ENCODE measurements at places on chromosomes 13 and 19.

GRCh38 chr13:98054301-98054700 is 88.6 kb upstream of the FARP1 start:
- DNase-seq, result no peak

DNA sequence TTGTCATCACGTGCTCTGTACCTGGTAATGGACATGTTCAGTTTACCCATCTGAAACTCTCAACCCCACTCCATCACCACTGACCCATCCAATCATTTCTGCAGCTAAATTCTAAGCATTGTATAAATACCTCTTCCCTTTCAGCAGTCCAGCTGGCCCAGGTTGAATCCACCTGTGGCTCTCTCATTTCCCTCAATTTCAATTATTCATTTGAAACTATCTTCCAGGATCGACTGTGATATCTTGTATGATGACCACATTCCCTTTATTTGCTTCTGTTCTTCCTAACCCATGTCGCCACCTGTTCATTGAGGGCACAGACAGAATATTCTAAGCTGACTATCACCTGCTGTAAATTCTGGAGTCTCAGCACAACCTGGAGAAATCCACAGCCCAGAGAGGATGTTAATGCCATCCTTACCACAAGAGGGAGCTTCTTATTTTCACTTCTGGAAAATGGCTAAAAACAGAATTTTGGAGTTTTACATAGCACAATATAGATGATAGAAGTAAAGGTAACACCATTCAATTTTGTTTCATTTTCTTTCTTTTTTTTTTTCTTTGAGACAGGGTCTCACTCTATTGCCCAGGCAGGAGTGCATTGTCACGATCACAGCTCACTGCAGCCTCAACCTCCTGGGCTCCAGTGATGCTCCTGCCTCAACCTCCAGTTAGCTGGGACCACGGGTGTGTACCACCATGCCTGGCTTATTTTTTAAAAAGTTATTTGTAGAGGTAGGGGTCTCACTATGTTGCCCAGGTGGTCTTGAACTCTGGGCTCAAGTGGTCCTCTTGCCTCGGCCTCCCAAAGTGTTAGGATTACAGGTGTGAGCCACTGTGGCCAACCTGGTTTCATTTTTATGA is 38.6 kb downstream of the ZNF823 start:
- no peak for DNase-seq

DNA sequence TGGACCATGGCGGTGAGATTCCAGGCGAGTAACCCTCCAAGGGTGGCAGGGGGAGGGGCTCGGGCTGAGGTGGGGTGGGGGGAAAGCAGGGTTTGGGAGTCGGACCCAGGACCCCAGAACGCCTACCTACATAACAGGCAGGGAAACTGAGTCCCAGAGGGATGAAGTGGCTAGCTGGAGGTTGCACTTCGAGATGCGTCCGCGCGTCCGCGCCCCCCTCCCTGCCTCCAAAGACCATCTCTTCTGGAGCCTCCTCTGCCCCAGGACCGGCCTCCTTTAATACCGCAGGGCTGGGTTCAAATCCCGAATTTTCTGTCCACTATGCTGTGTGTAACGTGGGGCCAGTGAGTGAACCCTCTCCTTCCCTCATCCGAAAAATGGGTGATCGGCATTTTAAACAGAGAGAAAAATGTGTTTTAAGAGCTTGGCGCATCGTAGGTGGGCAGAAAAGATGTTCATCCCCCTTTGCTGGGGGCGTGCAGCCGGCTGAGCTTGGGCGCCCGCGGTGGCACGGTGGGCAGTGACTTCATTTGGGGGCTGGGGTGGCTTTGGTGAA is 13.8 kb downstream of the TJP3 start:
- DNase-seq, result no peak

DNA sequence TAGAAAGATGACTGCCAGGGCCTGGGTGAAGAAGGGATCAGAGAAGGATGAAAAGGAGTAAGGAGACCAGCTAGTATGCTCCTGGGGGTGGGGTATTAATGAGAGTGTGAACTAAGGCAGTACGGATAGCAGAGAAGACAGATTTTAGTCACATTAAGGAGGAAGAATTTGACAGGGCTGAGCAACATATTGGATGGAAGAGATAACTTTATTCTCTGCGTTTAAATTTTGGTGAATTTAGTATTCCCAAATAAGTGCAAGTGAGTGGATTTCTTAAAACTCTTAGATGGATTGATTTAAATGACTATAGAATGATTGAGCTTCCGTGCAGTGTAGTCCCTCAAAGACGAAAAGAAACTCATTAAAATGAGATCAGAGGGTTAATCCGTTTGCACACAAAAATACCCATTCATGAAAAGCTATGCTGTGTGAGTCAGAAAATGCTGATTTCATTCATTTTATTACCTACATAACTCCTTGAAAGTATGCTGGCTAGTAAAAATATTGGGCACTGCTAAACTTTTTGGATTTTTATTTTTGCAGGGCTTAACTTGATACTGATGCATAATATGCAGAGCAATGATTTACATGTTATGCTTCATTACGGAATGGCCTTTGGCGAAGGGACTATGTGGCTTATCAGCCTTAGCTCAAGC is 54.1 kb downstream of the WDFY2 start:
- DNase-seq, result no peak

DNA sequence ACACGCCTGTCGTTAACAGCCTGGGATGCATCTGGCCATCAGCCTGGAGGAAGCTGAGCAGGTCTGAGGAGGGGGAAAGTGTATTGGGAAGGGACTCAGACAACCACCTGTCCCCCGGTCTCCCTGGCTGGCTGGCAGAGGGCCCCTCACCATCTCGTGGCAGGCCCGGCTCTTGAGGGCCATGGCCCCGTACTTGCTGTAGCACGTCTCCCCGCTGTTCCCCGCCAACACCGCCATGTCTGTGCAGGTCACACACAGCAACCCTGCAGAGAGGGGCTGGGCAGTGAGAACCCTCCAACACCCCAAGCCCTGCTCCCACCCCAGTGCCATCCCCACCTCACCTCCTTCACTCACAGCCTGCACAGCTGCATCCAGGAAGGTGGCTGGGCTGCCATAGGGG is 4.0 kb downstream of the TRMT1 start:
- DNase-seq, result no peak

DNA sequence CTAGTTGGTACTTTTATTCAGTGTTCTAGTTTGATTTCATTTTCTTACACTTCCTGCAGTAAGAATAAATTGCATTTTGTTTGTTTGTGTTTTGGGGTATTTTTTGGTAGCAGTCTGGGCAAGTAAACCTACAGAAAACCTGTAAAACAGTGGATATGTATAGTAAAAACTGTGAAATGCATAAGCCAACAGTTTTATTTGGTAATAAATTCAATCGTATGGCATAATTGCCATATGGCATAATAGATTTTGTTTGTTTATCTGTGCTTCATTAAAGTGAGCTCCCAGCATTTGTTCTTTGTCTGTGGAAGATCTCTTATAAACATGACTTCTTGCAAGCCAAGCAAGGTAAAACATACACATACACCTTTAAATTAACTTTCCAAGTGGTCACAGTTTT is 111.9 kb downstream of the PCDH9 start:
- no peak for DNase-seq

DNA sequence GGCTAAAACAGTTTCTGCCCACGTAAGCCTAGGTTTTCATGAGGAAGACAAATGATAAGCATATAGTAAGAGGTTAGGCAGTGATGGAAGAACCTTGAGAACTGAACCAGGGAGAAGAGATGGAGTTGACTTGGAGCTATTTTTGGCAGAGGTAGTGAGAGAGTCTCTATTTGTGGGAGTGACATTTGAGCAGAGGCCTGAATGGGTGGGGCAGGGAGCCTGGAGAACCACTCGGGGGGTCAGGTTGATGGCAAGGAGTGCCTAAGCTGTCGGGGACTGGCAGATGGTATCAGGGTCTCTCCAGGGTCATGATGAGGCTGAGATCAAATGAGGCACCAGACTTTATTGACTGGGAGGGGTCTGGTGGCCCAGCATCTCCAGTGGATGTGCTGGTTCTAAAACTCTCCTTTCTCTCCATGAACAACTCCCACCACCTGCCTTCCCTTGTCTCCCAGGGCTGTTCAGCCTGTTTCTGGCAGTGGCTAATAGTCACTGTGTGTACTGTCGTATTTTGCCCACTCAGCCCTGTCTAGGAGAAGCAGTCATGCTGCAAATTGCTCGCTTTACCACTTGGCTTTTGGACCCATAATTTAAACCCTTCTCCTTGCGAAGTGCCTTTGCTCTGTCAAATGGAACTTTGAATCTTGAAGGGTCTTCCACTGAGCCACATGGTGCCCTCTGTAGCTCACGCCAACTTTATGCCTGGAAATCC is 3.6 kb downstream of the MAU2 start:
- DNase-seq, result no peak

DNA sequence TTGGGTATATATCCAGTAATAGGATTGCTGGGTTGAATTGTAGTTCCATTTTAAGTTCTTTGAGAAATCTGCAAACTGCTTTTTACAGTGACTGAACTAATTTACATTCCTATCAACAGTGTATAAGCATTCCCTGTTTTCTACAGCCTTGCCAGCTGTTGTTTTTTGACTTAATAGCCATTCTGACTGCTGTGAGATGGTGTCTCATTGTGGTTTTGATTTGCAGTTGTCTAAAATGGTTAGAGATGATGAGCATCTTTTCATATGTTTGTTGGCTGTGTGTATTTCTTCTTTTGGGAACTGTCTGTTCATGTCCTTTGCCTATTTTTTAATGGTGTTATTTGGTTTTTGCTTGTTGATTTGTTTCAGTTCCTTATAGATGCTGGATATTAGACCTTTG is 4.0 kb upstream of the ZNF222 start:
- DNase-seq, result no peak

- DNase-seq, result no peak
Observed at GRCh38 chr13:112746044-112746443, 56.2 kb downstream of the ATP11A start.

All from Right ventricle myocardium superior (tissue), 1 donor.